ENCODE measurements at places on chromosomes 1 and 21.

DNA sequence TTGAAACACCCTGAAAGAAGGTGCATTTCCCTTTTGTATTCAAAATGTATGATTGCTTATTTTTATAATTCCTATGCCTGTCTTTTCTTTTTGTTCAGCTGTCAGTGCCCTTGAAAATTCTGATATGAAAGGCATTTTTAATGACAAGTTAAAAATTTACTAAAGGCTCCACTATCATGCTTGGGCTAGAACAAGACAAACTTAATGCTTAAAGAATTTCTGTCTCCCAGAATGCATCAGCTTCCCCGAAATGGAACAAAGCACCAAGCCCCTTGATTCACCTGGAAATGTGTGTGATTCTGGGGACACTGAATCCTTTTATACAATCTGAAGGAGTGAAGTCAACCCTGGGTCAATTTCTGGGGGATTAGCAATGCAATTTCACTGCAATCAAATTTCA, 457.5 kb downstream of the LMO4 start:
- no peak for DNase-seq
- no peaks in the 10 kb centered on the region for H3K36me3 ChIP-seq
- H3K4me3 ChIP-seq = no peak overlapping the region
- no peaks in the 10 kb centered on the region for H3K4me1 ChIP-seq
- no peak overlapping the region for H3K27ac ChIP-seq

DNA sequence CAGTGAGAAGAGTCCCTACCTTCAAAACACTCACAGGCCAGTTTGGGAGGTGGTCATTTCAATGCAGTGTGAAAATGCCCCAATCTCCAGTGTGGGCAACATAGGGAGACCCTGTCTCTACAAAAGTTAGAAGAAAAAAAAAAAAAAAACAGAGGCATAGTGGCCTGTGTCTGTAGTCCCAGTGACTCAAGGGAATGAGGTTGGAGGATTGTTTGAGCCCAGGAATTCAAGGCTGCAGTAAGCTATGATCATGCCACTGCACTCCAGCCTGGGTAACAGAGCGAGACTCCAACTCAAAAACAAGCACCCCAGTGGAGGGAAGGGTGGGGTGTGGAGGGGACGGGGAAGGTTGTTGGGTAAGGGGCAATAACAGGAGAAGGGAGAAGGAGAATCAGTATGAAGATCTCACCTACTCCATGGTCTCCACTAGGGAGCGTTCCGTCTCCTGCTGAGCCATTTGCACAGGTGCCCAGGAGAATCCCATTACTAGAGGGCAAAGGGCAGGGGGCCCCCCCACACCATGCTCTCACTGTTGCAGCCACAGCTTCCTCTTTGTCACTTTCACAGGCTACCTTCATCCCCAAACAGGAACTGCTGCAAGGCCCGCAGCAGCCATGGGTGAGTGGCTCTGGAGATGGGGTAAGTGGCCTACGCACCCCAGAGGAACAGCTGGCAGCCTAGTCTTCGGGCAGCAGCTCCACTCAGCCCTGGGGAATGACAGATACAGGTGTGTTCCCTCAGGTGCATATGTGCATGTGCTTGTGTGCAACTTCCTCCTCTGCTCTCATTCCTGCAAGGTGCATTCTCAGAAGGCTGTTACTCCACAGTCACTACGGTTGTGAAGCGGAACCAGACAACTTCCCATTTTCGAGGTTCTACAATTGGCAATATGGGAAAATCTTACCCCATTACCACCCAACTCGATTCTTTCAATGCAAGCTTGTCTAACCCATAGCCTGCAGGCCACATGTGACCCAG, 87.9 kb upstream of the LYST start:
- peaks cover 2% of the 10 kb centered on the region for H3K36me3 ChIP-seq
- H3K4me3 ChIP-seq = no peak overlapping the region
- H3K27ac ChIP-seq = no peak overlapping the region
- DNase-seq = peak; percentile 78

GRCh38 chr1:239854922-239855321, 236.8 kb upstream of the FMN2 start:
- no peaks in the 10 kb centered on the region for H3K4me1 ChIP-seq
- H3K36me3 ChIP-seq = peaks cover 3% of the 10 kb centered on the region
- H3K4me3 ChIP-seq = no peak overlapping the region
- DNase-seq = no peak

DNA sequence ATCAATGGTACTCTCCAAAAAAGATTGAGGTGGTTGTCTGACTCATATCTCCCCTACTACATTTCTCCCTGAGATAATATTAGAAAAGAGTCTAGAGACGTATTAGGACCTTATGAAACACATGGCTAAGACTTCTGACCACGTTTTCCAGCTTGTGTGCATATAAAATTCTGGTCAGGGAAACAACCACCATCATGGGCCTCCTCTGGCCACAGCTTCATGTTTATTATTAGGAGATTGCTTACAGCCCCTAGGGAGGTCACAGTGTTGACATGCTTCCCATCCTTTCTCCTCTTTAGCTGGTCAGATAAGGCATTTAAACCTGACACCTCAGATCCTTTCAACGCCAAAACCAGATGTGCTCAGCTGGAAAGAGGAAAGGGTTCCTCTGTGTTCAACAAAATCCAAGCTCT, 620.2 kb downstream of the PLPP3 start:
- DNase-seq = no peak
- H3K36me3 ChIP-seq = no peaks in the 10 kb centered on the region
- no peaks in the 10 kb centered on the region for H3K4me1 ChIP-seq
- H3K27me3 ChIP-seq = no peaks in the 10 kb centered on the region

- DNase-seq = no peak
- peaks cover 82% of the 10 kb centered on the region for H3K4me1 ChIP-seq
- no peaks in the 10 kb centered on the region for H3K27me3 ChIP-seq
- no peak overlapping the region for H3K4me3 ChIP-seq
- H3K27ac ChIP-seq = peak overlapping the region; percentile 22
These were observed 22.2 kb downstream of the MAPKAPK2 start for GRCh38 chr1:206706806-206707366.

All from activated CD8-positive, alpha-beta memory T cell treated with anti-CD3 and anti-CD28 coated beads, Interleukin-2, amount 10 ng/mL, durations not matched to agents 7 days and 5 days (primary cell).